ENCODE measurements at places on chromosomes 7 and 10.

GRCh38 chr7:29326864-29327263 is 132.3 kb downstream of the CHN2 start:
- no peak for DNase-seq

DNA sequence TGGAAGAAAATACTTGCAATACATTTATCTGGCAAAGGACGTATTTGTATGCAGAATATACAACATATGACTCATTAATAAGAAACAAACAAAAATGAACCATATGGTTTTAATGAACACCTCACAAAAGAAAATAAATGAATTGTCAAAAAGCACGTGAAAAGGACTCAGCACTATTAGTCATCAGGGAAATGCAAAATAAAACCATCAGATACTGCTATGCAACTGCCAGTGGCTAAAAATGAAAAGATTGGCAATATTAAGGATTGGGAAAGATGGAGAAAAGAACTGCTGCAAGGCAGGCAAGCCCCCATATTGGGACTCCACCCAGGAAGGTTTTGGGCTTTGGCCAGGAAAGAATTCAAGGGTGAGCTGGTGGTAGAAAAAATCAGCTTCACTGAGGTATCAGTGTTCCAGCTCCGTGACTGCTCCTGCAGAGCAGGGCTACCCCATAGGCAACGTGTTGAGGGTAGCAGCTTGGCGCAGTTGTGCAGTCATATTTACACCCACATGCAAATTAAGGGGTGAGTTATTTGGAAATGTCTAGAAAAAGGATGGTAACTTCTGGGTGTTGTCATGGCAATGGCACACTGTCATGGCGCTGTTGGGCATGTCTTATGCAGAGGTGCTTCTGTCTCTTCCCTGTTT is 72.7 kb downstream of the CUBN start:
- no peak for DNase-seq

DNA sequence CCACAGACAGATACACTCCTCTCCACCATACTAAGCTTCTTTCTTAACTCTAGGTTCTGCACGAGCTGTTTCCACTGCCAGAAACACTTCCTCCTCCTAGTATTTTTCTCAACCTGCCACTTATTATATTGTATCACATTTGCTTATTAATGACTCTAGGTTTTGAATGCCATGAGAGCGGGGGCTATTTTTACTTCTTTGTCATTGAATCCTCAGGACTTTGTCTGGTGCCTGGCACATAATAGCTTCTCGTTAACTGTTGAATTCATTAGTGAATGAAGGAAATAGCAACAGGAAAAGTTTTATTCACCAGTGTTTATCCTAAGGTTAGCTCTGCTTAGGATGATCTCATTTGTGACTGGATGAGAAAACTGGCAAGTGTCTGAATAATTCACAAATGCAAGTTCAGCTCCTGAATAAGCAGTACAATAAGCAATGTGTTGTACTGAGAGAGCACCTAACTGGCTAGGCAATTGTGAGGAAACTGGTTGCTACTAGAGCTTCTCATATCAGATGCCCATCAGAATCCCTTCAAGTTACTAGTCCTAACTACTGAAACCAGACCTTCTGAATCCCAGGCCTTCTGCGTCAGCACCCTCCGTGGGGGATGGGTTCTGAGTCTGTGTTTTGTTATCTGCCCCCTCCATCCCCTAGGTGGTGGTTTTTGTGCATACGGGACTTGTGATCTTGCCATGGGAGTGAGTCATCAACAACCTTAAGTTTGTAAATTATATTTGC is 92.7 kb downstream of the LSMEM1 start:
- DNase-seq = no peak

- DNase-seq = no peak
Measured at GRCh38 chr7:155508376-155509358, 37.7 kb downstream of the CNPY1 start.

DNA sequence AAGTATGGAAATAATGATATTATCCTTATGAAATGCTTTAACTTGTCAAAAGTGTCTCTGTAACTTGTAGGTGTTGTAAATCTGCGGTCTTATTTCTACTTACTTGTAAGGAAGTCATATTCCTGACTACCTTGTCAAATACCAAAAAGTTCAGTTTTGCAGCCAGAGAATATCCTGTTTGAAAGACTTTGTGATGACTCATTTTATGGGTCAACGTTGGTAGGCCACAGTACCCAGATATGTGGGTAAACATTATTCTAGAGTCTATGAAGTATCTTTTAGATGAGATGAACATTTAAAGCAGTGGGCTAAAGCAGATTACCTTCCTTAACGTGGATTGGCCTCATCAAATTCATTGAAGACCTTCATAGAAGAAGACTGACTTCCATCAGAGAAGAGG is 195.3 kb downstream of the PPP1R9A start:
- no peak for DNase-seq

DNA sequence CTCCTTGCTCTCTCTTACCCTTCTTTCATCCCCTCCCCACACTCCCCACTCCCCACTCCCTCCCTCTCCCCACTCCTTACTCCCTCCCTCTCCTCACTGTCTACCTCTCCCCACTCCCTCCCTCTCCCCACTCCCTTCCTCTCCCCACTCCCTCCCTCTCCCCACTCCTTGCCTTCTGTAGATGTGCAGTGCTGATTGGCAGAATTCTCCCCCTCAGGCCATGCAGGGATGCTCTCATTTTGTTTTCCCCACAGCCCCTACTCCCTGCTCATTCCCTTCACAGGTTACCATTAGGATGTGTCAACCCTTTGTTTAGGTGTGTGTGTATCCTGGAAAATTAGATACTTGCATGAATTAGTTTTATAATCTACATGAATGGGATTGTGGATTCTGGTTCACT is 90.3 kb downstream of the CELF2 start:
- DNase-seq = no peak

- no peak for DNase-seq
Measured at GRCh38 chr10:114541081-114541796, 116.8 kb downstream of the ABLIM1 start.

Measured in esophagus squamous epithelium (tissue), 5 donors.